Activated CD4-positive, alpha-beta T cell treated with anti-CD3 and anti-CD28 coated beads, Interleukin-2, Interleukin-4, amounts not matched to agents 100 ng/mL and 50 ng/mL, durations not matched to agents 16 hours and 8 hours (primary cell): ENCODE measurements at places on chromosomes 1 and 21.

GRCh38 chr1:26745191-26745590 is 42.6 kb upstream of the PIGV start:
- no peak for DNase-seq

DNA sequence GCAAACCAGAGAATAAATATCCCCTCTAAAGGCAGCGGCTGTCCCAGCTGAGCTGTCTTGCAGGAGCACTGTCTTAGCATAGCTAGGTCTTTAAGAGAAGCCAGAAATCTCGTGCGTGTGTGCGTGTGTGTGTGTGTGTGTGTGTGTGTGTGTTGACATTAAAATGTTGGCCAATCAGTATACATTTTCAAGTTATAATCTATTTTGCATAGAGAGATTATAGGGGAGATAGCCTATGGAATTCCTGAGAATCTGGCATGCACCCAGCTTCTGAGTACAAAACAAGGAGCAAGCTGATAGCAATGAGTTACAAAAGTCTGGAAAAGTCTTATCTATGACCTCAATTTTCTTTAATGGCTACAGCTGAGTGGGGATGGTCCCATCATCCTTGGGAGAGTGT is 17.7 kb downstream of the METTL13 start:
- no peak for DNase-seq

DNA sequence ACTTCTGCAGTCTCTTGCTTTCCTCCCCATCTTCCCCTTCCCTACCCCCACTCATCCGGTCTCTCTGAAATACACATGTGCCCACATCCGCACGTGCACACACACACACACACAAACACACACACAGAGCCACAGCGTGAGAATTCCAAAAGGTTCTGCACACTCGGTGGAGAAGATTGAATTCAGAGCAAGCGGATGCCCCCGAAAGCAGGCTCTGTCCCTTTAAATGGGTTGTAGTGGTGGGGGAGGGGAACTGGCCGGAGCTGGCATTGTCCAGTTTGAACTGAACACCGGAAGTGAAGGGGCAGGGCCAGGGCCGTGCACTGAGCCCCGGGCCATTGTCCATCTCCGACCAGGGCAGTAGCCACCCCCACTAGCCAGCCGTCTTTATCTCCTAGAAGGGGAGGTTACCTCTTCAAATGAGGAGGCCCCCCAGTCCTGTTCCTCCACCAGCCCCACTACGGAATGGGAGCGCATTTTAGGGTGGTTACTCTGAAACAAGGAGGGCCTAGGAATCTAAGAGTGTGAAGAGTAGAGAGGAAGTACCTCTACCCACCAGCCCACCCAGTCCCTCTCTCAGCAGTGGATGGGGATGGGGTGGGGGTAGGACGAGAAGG is 1.3 kb upstream of the LIN28A start:
- no peak for DNase-seq

DNA sequence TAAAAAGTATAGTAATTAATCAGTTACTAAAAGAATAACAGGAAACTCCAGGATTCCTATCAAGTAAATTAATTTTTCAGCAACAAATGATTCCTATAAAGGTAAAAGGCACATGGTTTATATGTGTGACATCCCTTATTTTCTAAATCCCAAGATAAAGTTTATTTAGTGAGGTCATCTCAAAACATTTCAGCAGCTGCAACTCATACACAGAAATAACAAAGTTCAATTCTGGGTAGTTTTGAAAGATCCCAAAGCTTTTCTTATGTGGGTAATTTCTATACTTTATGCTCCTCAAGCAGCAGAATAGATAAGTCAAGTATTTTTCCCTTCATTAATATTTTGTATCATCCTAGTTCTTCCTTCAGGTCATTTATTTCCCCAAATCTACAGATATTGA is 117.7 kb downstream of the EIF4G3 start:
- DNase-seq: no peak

GRCh38 chr1:116836099-116836498 is 73.6 kb upstream of the PTGFRN start:
- DNase-seq: no peak

GRCh38 chr1:169487133-169487532 is 1.4 kb upstream of the SLC19A2 start:
- DNase-seq: no peak

GRCh38 chr1:77412820-77413530 is 131.2 kb downstream of the AK5 start:
- no peak for DNase-seq

DNA sequence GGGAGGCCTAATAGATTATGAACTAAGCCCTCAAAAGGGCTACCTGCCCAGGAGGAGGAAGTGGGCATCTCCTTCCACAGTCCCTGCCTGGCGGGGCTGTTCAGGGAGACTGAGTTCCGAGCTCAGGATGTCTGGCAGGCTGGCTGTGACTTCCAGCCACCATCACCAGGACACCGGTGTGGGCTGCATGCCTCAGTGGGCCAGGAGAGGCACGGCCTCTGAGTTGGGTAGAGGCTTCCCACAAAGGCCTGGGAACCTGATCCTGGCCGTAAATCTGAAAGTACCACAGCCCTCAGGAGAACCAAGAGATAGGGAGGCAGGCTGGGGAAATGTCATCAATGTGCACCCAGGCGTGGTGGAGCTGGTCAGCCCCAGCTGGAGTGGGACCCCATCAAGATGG is 29.1 kb downstream of the NTPCR start:
- no peak for DNase-seq

DNA sequence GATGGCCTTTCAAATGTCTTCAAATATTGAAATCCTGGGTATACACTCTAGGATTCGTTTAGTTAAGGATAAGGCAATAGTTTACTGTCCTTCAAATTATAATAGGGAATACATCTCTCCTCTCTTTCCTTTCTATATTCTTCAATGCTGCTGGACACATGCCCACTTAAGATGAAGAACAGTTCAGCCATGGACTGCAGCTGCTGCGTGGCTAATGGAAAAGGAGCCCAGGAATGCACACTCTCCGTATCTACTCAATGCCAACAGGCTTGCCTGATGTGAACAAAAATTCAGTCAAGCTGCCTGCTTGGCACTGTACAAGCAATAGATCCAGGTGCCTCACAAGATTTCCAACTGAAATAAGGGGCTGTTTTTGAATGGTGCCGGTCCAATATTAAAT is 321.2 kb upstream of the LYPLAL1 start:
- DNase-seq: no peak

GRCh38 chr1:39317111-39317510 is 112.6 kb downstream of the MACF1 start:
- no peak for DNase-seq

DNA sequence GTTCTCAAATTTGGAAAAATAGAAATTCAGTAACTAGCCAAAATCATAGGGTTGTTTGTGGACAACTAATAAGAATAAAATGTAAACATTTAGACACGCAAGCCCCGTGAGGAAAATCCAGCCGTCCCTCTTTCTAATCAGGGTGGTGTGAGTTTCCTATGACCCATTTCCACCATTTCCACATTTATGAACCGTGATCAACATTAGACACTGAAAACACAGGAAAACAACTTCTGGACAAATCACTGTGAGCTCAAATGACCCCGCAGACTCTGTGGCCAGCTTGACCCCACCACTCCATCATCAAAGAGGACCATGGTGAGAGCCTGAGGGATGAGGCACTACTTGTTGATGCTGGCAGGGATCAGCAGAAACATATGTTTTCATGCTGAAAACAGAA is 101.0 kb downstream of the SIM2 start:
- DNase-seq: no peak

- no peak for DNase-seq
These were observed 19.6 kb downstream of the KCNAB2 start for GRCh38 chr1:6065093-6065858.
